ENCODE measurements at places on chromosomes 3 and 15.

GRCh38 chr15:94353488-94353820, 122.1 kb downstream of the MCTP2 start:
- DNase-seq: no peak

DNA sequence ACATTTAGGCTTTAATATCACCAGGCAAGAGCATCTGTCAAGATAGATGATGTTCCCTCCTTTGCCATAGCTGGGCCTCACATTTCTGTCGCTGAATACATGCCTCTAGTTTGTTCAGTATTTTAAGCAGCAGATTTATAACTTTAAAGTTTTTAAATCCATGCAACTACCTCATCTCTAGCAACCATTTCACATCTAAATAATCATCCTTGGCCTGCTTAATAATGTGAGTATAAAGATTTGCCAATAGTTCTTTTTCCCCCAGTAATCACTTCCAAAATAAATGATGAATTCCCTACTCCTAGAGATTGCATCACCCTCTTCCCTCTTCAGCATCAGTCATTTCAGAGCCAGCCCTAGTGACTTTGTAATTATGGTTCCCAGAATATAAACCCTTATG, 36.2 kb upstream of the FILIP1L start:
- no peak for DNase-seq

DNA sequence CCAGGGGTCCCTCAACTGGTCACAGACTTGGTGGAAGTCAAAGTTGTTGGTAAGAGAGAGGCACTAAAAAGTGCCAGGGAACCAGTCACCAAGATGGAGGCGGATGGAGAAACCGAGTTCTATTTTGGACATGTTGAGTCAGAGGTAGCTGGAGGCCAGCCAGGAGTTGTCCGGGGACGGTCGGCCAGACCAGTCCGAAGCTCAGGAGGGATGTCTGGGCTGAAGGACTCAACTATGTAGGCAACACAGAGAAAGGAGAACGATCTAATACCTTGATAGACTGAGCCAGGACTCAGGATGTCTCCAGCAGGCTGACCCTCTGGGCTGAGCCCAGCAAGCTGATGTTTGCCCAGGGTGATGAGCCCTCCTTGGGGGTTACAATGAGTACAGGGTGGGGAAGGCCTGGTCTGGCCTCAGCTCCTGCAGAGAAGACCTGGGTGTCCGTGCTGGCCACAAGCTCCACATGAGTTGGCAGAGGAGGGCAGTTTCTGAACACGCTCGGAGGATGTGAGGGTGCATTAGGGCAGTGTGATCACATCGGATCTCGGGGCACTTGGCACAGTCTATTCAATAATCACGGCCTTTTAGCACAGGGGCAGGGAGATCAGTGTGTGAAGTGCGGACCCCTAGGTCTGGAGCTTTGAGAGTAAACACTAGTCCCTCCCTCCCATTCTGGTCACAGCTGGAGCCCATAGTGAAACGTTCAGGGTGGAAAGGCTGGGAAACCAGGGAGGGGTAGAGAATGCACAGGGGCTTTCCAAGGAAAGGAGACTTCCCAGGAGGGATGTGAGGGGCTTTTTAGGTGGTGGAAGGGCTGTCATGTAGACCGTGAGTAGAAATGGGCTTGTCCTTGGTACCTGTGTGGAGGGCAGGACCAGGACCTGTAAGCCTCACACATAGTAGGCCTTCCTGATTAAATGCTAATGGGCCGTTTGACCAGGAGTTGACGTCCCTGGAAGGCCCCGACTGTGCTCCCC, 111.9 kb downstream of the ETFA start:
- no peak for DNase-seq

- no peak for DNase-seq
Observed at GRCh38 chr15:70715840-70716485, 47.4 kb downstream of the UACA start.

- DNase-seq: no peak
Observed at GRCh38 chr15:94099574-94099960, 131.8 kb upstream of the MCTP2 start.

Measured in CD4-positive, alpha-beta T cell treated with Interleukin-6 for 4 hours (primary cell).